ENCODE measurements at places on chromosomes 7 and 10.

GRCh38 chr10:78165617-78166016 lies 132.0 kb downstream of the RPS24 start:
- DNase-seq = no peak

GRCh38 chr7:73555411-73555982 lies 2.0 kb downstream of the BCL7B start:
- no peak for DNase-seq

DNA sequence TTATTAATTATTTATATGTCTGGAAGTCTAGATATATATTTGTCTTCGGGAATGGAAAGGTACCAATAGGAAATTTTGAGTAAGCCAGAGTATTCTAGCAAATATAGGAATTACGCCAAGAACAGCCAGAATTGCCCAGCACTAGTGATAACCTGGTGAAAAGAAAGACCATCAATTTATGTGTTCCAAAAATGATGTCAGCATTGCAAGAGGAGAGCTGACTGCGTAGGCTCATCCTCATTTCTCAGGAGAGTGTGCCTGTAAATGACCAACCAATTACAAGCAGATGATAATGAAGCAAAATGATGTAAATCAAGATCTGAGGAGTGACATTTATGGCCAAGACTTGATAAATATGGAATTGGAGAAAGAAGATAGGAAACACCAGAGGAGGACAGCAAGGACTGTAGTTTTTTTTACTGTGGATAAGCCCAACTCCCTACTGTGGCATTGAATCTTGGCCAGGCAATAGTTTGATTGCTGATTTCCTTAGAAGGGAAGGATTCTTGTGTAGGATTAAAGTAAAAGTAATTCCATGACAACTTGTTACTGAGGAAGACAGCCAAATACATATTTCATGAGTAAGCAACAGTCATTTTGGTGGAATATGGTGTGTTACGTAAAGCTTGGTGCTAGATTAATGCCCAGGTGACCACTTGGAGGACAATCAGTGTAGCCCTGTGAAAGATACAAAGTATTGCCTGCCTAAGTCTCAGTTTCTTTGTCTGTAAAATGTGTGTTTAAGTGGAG lies 590.8 kb downstream of the AUTS2 start:
- no peak for DNase-seq

DNA sequence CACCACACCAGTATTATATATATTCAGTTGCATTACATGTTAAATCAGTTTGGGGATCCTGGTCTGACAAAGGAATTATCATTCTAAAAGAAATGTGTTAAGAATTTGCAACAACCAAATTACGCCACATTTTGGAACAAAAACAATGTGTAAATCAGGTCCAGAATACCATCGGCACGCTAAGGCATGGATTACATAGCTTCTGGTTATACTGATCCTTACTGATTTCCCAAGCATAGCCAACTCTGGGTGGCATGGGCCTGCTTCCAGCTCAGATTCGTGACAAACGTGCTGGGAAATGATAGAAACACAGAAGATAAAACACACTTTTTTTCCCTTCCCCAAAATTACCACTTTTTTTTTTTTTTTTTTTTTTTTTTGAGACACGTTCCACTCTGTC lies 660.0 kb downstream of the SORCS1 start:
- no peak for DNase-seq

DNA sequence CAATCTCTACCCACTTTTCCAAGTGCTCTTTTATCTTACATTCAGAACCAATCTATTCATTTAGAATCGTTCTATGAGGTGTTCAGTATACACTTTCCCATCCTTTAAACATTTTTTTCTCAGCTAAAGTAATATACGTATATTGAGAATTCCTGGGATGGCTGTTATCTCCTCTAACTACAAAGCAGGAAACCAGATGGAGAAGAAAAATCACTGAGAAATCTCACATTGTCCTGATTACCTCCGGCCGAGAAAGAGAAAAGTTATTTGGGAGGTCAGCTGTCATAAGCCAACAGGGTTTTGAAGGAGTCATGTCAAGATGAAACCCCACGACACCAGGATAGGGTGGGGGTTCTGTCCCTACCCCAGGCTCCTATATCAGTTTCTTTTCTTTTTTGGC lies 99.2 kb upstream of the KDM7A start:
- no peak for DNase-seq

DNA sequence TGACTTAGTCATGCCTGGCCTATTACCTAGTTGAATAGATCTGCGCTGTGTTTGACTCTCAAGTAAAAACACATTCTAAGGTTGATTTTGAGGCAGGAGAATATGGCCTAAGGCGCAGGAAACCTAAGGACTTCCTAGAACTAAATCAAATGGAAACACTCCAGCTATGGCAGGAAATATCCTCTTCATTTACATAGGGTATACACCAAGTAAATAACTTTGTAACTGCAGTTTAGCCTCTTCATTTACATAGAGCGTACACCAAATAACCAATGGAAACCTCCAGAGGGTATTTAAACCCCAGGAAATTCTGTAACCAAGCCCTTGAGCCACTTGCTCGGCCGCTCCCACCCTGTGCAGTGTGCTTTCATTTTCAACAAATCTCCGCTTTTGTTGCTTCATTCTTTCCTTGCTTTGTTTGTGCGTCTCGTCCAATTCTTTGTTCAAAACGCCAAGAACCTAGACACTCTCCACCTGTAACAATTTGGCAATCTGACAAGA lies 35.6 kb upstream of the XRCC2 start:
- DNase-seq = no peak

DNA sequence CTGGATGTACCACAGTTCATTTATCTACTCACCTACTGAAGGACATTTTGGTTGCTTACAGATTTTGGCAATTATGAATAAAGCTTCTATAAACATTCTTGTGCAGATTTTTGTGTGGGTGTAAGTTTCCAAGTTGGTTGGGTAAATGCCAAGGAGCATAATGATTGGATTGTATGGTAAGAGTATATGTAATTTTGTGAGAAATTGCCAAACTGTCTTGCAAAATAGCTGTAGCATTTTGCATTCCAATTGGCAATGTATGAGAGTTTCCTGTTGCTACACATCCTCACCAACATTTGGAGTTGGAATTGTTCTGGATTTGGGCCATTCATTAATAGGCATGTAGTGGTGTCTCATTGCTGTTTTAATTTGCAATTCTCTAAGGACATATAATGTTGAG lies 33.9 kb upstream of the HYAL4 start:
- DNase-seq = no peak

DNA sequence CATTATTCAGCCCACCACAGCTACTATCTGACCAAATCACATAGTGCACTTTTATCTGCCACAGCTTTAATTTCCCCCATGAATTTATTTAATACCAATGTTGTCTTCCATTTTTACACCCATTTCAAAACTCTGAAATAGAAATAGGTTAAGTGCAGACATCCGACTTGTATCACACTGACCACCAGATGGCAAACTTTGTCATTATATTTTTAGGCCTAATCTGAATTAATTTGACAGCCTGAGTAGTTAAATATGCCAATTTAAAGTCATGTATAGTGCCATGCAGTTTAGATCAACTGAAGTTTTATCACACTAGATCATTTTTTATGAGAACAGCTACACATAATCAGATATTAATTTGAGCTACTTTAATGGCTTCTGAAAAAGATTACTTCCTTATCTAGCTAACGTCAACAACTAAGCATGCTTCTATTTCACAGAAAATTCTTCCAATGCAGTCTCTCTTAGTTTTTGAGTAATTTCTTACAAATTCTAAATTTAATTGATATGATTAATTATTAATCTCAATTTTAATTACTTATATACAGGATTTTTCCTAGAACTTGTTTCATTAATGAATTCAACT lies 566.4 kb downstream of the GFRA1 start:
- DNase-seq = peak; percentile 10

DNA sequence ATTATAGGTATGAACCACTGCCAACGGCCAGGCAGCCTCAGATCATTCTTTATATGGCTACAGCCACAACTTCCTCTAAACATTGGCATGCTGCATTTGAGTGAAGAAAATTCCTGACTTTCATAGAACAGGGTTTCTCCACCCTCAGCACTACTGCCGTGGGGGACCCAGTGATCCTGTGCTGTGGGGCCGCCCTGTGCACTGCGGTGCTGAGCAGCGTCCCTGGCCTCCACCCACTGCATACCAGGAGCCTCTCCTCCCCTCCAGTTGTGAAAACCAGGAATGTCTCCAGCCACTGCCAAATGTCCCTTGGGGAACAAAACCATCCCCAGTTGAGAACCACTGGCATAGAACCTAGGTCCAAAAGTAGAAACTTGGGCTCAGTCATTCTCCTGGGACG lies 15.8 kb downstream of the CNPY1 start:
- DNase-seq = no peak

- DNase-seq = no peak
Observed at GRCh38 chr10:87541114-87541513, 36.4 kb downstream of the MINPP1 start.

DNA sequence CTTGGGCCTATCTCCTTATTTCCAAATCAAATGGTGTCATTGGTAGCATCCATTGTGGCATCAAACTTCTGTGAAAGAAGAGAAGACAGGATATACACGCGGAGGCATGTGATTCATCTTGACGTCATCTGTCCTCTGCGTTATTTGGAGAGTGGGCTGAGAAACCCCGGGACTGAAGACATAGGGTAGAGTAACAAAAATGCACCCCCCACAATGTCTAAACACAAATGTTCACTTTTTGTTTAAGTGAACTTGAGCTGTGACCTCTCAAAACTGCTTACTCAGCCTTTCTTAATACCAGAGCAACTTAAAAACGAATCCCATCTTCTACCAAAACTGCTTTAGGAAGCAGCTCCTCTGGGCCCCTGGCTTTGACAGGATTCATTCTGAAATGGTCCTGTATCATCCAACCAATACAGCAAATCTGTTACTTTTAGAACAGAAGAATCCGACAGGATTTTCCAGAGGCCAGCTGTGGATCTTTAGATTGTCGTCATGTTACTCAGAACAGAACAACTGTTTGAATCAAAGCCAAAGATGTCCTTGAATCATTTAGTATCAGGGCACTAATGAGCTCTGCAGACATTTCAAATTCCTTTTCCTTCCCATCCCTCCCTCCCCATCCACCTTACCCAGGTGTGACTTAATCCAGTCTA lies 438.1 kb downstream of the SUGCT start:
- DNase-seq = no peak

DNA sequence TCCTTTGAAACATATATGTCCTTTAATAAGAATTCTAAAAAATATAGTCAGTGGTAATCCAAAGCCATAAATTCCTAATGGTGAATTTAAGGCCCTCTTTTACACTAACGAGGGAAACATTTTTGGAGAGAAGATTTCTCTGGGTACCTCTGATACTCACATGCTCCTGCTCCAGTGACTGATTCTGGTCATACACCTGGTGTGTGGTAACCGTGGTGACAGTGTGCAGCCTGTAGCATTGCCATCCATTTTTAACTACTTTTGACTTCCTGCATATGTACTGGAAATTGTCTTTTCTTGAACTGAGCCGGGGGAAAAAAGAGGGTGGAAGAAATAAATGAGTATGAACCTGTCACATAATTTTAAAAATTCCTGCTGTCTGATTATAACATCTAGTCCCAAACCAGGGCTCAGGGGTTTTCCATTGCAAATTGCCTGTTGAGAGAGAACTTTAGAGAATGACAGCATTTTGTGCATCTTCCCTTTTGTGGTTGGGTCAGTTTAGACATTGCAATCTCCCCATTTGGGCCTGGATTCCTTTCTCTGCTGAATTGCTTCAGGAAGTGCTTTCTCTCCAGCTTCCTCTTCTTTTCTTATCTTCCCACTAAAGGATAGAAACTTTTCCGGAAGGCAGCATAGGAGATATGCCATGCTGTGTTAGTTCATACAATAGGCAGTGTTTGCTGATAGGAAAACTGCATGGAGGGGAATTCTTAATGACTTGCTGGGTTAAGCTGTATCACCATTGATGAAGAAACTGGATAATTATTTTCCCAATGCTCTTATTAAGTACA lies 125.5 kb downstream of the GRM3 start:
- no peak for DNase-seq

GRCh38 chr10:43818687-43819086 lies 170.0 kb upstream of the ZNF32 start:
- DNase-seq = no peak

GRCh38 chr10:3258394-3258793 lies 85.8 kb upstream of the PITRM1 start:
- no peak for DNase-seq

DNA sequence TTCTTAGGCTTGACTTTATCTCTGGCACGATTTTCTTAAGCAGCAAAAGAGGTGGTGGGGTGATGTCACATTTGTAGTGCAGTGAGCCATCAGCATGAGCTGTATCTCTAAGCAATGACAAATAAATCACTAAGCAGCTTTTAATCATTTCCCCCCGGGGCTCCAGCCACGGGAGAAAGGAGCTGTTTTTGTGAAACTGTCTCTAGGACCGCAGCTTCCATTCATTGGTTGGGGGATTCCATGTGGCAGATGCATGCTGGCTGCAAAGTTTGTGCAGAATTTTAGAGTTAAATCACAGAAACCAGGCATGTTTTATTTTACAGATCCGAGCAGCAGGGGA lies 464 bp downstream of the KIAA1217 start:
- DNase-seq = no peak

- DNase-seq = no peak
Observed at GRCh38 chr7:80182630-80183276, 48.1 kb downstream of the GNAI1 start.

DNA sequence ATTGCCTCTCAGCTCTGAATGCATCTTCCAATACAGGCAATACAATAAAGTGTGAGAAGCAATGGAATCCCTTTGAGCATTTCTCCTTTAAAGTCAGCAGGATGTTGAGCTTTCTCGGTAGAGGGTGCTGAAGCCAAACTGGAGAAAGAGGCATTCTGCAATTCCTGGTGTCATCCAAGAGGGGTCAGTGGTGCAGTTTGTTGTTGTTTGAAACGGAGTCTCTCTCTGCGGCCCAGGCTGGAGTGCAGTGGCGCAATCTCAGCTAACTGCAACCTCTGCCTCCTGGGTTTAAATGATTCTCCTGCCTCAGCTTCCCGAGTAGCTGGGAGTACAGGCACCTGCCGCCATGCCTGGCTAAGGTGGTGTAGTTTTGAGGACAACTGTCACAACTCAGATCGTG lies 486.5 kb downstream of the CALN1 start:
- DNase-seq = no peak

DNA sequence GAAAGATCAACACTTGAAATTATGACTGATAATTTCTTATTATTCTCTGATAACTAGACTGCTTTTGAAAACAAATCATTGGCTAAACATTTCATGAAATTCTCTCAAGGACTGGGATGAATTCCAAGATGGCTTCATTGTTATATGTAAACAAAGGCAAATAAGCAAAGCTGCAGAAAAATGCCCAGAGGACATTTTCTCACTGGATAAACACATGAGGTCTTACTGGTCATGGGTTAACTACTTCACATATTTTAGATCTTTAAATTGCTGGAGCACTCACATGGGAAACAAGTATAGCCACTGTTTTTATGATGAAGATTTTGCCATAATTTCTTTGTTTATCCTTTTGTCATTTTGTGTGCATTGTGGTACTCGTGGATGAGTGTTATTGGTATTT lies 239.1 kb downstream of the PHF14 start:
- DNase-seq = no peak

DNA sequence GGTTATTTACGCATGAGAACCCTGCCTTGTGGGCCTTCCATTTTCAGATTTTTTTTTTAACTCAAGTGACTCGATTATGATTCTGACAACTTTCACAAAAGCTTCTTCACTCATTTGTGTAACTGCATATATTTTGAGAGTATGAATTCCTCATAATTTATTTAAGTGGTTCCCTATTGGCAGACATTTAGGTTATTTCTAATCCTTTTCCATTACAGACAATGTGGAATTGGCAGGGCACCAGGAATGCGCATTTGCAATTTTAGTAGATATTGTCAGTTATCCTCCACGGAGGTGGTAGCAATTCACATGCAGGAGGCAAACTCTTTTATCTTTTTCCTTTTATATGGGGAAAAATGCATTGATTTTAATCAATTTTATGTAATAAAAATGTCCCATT lies 2.5 kb downstream of the TMEM176B start:
- DNase-seq = no peak

Measured in NCI-H524 (cell line).